ENCODE measurements at places on chromosomes 1 and 21.

GRCh38 chr1:243440406-243440805 is 184.6 kb downstream of the SDCCAG8 start:
- no peak for DNase-seq

- DNase-seq = no peak
Measured at GRCh38 chr1:36006941-36007500, 76.1 kb downstream of the AGO3 start.

DNA sequence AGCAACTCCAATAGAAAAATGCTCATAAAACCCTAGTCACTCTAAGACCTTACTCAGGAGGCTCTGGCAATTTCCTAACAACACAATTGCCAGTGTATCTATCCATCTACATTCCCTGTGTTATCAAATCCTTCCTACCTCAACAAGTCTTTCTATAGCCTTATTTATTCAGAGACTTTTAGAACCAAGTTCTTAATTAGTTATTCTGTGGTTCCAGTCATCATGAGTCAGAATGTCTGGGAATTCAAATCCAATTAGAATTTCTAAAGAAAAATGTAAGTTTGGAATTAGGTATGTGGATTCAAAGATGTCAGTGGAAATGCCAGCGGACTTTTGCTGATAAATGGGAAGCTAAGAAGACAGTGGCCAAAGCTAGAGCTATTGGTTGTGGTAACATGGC is 302.6 kb upstream of the C1orf87 start:
- no peak for DNase-seq

- no peak for DNase-seq
Measured at GRCh38 chr1:59695252-59695651, 119.5 kb upstream of the HOOK1 start.

DNA sequence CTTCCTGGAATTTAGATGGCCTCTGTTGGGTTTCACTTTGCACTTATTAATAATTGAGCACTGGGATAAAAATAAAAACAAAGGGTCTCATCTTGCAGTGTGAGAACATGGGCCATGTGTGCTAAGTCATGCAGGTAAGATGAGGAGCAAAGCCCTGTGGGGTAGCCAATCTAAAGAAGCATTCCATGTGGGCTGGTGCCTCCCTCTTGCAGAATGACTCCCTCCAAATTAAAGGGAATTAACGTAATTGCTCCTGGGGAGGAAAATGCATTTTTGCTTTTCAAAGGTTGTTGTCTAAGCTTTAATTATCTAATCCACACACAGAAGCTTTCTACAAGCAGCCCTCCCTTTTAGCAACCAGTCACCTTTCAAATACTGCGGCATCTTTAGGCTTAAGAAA is 69.8 kb downstream of the CDC14A start:
- no peak for DNase-seq

GRCh38 chr1:163697137-163697536 is 375.4 kb downstream of the NUF2 start:
- DNase-seq = no peak

DNA sequence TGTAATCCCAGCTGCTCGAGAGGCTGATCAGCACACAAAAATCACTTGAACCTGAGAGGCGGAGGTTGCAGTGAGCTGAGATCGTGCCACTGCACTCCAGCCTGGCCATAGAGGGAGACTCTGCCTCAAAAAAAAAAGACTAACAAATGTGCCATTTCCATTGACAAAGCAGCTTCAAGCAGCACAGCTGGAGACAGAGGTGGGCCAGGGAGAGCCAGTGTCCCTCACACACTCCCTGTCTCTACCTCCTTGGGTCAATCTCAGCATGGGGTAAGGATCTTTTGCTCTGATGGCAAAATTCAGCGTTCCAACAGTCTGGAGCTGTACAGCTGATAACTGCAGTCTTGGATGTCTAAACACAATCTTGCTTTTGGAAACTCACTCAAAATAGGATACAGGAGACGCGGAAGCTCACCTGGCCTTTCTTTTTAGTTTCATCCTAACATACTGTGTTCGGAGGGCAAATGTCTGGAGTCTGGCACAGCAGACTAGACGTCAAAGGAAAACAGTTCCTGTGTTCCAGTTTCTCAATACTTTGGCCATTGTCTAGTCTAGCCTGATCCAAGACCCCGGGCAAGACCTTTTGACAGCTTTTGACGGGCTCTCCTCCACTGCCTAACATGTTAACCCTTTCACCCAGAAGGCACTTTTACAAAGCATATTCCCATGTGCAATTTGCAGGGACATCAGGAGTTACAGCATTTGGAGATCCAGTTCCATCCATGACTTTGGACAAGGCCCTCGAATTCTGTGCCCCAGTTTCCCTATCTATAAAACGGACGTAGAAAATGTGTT is 2.9 kb downstream of the RCC2 start:
- DNase-seq = no peak

DNA sequence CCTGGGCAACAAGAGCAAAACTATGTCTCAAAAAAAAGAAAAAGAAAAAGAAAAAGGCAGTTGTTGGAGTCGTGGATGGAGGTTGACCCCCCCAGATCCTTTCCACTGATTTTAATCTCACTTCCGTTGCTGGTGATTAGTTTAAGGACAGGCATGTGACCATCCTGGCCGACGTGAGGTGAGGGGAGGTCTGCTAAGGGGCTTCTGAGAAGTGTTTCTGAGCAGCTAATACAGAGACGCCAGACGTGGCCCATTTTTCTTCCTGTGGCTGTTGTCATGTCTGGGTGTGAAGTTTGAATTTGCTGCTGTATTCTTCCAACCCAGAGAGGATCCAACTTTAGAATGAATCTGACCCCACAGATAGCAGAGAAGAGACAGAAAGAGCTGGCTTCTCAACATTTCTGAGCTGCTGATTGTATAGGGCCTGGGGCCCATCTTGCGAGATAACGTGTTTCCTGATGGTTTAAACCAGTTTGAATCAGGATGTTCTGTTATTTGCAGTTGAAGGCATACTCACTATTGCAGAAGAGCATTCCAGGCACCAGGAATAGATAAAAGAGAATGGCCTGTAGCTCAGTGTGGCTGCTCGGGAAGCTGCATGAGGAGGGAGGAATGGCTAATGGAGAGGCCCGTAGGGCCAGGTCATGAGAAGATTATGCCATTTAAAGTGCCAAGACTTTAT is 22.8 kb upstream of the SSBP3 start:
- DNase-seq = no peak

DNA sequence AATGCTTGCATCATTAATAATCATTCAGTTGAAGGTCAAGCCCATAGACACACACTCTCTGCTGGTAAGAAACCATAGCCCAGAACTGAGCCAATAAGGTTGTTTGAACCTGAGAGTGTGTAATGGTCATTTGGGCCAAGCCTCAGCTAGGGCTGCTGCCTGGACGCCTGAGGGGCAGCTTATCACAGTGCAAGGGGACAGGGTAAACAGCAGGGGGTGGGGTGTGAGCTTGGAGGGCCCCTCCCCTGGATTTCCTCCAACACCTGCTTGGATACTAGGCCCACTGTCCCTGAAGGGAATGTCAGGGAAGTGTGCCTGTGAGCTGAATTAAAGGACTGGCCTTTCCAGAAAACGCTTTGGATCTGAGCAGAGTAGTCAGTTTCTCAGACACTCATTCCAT is 24.6 kb upstream of the CNTN2 start:
- DNase-seq = no peak

- DNase-seq = peak; percentile 87
Measured at GRCh38 chr1:23528250-23528978, 2.6 kb downstream of the E2F2 start.

GRCh38 chr21:36859744-36860501 is 106.5 kb downstream of the HLCS start:
- DNase-seq = peak; percentile 35

- DNase-seq = no peak
Measured at GRCh38 chr1:88221411-88221810, 462.7 kb upstream of the PKN2 start.

DNA sequence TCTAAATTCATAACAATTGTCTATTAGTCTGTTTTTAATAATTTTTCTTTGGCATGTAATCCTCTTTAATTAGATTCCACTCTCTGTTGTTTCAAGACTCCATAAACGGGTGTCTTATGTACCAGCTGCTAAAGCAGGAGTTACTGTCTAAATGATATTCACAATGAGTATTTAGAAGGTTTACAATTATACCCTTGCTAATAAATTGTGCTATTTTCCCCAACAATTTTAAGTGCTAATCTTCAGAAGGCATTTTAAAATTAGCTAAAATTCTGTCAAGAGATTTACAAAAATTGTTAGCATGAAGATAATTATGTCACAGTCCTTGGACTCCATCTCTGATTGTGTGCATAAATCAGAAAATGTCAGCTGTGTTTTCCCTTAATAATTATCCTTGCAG is 83.7 kb downstream of the DPYD start:
- no peak for DNase-seq

DNA sequence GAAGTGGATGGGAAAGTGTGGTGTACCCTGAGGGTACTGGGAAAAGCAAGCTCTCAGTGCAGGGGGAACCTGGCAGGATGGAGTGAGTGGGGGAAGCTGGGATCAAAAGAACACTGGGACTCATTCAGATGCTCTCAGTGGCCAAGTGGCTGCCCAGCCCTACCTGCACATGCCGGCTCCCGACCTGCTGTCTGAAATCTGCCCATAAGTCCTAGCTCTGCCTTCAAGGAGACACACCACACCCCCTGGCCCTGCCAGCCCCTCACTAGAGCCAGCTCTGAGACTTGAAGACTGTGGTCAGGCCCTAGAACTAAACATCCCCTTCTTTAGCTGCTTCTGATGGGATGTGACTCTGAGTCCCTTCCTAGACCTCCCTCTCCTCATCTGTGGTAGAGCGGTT is 2.2 kb downstream of the TMEM54 start:
- DNase-seq = no peak

GRCh38 chr1:81731989-81732388 is 68.7 kb upstream of the ADGRL2 start:
- no peak for DNase-seq

GRCh38 chr1:187167555-187167954 is 338.8 kb downstream of the PLA2G4A start:
- no peak for DNase-seq

GRCh38 chr1:6246497-6247467 is 2.8 kb downstream of the HES3 start:
- peak; percentile 85 for DNase-seq

GRCh38 chr1:161973924-161974845 is 49.5 kb downstream of the OLFML2B start:
- DNase-seq = no peak

GRCh38 chr1:107710005-107710404 is 255.0 kb downstream of the VAV3 start:
- no peak for DNase-seq

DNA sequence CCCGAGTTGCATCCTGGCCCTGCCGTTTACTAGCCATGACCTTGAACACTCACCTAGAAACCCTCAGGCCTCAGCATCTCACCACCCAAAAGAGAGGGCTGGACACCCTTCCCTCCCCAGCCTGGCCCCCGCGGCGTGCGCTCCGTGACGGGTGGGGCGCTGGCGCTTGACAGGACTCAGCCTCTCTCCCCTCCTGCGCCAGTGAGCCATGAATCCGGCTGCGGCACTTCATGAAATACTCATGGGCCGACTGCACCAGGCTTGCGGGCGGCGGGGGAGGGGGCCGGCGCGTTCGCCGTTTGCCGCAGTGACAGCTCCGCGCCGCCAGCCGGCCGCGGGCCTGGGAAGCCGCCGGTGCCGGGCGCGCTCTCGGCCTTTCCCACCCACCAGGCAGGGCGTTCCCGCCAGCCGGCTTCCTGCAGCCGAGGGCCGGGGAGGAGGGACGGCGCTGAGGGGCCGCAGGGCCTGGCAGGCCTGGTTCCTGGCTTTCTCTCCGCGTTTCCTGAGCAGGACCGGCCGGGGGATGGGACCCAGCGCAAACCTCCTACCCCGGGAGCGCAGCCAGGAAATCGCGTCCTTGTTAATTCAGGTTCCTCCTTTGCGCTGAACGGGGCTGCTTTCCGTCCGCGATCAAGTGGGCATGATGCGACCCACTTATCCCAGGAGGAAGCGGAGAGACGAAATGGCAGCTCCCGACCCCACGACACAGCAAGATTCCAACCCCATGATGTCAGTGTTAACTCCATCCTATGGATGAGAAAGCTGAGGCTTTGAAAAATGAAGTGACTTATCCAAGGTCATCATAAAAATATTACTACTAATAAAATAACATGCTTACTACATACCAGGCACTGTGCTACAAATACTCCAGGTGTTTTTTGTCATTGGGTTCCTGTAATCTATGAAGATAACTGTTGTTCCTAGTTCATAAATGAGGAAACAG is 9.1 kb upstream of the LUZP1 start:
- peak; percentile 66 for DNase-seq

DNA sequence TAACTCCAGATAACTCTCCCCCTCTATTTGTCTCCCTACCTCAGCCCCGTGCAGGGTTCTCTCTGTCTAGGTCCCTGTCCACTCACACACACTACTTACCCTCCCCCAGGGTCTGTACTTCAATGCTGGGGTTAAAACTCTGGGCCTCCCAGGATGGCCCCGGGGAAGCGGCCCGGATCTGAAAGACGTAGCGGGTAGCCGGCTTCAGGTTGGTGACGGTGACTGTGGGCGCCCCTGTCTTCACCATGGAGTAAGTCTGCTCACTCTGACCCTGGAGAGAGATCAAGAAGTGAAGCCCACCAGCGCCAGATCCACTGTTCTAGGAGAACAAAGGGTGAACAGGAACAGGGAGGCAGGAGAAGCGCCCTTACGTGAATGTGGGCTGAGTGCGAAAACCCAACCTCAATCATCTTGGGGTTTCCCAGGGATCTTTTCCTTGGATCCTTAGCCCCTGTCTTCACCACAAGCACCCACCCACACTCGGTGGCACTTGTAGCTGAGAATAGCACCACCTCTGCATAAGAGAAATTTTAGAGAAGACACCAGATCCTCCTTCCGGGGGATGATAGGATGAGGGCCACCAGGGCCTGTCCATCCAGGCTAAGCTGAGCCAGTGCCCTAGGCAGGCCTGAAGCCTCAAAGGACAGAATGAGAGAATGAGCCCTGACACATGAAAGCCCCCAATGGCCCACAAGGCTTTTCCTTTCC is 33.5 kb downstream of the EPHA10 start:
- no peak for DNase-seq

- DNase-seq = no peak
Measured at GRCh38 chr21:42971897-42972275, 2.5 kb upstream of the PKNOX1 start.

DNA sequence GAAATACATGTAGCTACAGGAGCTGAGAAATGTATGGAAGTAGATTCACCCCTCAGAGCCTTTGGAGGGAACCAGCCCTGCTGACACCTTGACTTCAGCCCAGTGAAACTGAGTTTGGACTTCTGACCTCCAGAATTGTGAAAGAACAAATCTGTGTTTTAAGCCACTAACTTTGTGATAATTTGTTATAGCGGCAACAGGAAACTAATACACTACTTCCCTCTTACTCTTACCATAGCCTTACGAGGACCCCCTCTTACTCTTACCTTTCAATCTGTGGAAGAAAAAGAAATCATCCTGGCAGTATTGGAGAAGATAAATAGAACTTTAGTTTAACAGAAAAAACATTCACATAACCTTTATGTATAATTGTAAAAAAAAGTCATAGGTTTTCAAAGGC is 353.6 kb upstream of the USP24 start:
- no peak for DNase-seq

GRCh38 chr1:6723621-6724428 is 22.2 kb upstream of the DNAJC11 start:
- no peak for DNase-seq

Data from CD4-positive, alpha-beta T cell treated with Interleukin-6 for 4 hours (primary cell).